ENCODE measurements at places on chromosomes 6 and 20.

DNA sequence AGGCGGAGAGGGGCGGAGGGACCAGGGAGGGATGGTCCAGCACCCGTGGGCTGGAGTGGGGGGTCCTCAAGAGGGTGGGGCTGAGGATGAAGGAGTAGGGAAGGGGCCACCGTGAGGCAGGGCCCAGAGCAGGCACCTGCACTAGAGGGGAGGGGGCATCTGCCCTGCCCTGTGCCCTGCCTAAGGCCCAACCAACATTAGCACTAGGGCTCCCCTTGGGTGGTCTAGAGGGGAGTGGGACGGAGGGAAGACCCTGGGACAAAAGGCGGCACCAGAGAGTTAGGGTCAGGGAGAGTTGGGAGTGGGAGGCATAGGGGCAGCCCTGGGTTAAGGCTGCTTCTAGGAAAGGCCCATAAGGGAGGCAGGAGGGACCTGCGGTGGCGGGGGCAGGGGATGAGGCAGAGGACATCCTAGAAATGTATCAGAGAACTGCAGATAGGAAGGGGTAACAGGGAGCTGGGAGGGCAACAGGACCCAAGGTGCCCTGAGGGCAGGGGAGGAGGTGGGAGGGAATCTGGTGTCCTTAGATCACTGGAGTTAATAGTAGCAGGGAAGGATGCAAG is 24.5 kb downstream of the HLA-F start:
- DNase-seq: no peak

DNA sequence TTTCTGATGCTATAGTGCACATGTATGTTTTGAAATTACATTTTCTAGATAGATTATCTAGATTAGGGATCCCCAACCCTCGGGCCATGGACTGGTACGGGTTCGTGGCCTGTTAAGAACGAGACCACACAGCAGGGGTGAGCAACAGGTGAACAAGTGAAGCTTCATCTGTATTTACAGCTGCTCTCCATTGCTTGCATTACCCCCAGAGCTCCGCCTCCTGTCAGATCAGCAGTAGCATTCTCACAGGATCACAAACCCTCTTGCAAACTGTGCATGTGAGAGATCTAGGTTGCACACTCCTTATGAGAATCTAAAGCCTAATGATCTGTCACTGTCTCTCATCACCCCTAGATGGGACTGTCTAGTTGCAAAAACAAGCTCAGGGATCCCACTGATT is 10.4 kb downstream of the CEP57L1 start:
- no peak for DNase-seq

DNA sequence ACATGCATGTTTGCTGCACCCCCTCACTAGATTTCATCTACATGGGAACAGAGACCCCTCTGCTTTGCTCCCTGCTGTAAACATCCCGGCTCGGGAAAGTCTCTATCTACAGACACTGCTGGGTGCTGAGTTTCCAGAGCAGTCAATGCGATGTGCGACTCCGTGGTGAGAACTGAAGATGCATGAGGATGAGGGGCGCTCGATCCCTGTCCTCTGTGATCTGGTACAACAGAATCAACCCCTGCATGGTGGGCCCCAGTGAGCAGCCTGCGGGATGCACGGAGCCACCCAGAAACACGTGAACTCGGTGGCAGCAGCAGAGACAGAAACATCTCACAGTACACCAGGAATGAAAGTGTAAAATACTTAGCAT is 83.1 kb downstream of the THBS2 start:
- DNase-seq: no peak

DNA sequence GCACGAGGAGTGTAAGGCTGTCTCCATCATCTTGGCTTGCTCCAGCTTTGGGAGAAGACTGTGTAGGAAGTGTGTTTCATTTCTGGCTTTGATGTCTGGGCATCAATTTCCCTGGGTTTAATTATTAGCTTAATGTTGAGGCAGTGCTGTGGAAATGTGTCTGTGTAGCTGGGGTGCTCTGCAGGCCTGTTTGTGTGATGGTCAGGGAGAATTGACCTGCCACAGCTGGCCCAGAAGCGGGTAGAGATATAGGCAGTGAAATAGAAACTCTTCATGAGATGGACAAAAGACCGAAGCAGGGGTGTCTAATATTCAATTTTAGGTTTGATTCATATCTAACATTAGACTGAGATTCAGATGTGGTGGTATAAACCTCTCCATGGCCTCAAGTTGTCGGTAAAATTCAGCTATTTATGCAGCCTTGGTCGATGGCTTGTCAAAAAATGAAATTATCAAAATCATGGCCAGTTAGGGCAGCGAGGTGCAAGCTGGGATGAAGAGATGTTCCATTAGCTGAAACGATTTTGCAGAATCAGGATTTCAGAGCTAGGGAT is 95.3 kb upstream of the SNX9 start:
- no peak for DNase-seq

DNA sequence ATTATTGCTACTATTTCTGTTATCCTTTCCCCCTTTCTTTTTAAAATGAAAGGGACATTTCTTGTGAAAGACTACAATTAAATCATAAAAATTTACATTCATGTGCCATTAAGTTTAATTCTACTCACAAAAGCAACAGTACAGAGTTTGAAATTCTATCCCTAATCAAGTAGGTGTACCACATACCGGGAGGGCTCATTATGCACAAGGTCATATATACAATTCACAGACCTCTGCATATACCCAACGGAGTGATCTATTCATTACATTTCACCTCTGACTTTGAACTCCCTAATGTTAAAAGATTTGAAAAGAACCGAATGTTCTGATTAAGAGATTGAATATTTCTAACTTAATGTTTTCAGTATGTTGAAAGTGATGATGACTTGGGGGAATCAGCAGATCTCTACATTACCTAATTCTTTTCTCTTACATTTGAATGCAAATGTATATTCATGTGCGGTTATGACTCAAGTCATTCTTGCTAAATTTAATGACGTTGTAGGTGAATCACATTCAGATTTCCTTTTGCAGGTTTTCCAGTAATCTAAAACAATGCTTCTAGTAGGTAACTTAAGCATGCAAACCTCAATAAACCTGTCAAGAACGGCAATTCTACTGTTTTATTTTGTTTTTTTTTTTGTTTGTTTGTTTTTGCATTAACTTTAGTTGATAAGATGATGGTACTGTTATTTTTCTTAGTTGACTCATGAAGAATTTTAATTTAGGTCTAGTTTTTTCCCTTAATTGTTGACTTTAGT is 7.3 kb downstream of the EYA4 start:
- DNase-seq: no peak

- no peak for DNase-seq
Observed at GRCh38 chr20:23396950-23397627, 24.2 kb downstream of the NAPB start.

GRCh38 chr6:105793130-105793529 is 293.0 kb upstream of the PRDM1 start:
- no peak for DNase-seq

DNA sequence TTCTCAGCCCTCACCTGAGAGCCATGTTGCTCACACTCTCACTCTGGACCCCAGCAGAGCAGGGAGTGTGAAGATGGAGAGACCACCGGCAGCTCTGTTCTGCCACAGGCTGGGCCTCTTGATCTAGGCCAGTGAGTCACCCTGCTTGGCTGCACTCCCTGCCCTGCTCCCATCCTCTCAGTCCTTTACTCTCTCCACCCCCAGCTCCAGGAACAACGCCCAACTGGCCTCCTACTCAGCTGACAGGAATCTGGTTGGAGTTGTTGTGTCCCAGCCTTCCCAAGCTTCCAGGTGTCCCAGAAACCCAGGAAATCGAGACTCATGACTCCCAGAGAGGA is at the start of gene PSORS1C1:
PSORS1C1 (plus strand) TSS at position 260 of the 338 bp plus-strand sequence. CDS start 14,833 bp downstream, outside the sequence.
- no peak for DNase-seq

- no peak for DNase-seq
Observed at GRCh38 chr20:40676491-40677269, 12.4 kb downstream of the MAFB start.

DNA sequence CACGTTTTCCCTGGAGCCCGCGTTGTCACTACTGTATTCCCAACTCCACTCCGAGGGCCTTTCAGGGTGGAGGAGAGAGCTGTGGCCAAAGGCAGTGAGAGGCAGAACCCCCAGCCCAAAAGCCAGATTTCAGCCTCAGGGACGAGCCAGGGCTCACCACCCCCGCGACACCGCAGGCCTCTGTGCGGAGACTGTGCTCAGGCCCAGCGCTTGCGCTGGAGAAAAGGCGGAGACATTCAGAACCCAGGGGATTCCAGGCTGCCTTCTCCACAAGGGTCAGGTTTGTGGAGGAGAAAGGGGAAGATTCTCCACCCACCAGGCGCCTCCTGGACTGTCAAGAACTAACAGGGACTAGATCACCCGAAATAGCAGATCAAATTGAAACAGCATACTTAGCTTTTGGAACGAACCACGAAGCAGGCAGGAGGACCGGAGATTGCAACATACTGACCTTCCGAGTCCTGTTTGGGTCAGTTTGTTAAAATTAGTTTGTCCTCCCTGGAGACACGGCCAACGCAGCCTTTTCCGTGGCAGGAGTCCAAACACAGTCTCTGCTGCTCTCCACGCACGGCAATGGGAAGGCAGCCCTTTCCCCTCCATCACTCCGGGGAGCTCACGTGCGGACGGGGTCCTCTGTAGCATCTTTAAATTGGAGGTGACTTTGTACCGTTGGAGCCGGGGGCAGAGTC is 14.4 kb downstream of the DLL1 start:
- DNase-seq: no peak

- DNase-seq: no peak
Observed at GRCh38 chr6:165321150-165321549, 11.7 kb upstream of the C6orf118 start.

DNA sequence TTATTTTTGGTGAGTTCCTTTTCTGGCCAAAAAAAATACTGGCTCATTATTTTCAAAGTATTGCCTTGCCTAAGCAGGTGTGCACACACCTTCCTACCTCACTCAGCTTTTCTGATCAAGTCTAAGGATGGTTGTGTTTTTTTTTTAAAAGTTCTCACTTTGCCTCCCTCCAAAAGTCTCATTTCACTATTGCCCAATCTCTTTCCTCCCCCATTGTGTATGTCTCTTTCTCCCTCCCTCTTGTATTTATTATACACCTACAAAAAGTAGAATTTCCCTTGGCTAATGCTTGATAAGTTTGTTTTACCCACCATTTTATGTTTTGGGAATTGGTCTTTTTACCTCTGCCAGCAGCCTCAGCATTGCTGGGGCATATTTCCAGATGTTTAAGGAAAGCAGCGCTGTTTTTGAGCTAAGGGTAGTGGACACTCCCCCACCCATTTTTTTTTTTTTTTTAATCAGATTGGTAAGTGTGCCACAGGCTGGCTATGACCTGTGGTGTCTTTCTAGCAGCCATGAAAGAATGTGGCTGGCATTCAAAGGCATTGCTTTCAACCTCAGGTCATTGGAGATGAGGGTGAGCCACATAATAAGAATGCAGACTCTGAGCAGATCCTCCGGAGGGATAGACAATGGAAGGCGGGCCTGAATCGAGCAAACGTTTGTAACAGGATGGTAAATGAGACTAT is 668.6 kb downstream of the UTRN start:
- DNase-seq: no peak

DNA sequence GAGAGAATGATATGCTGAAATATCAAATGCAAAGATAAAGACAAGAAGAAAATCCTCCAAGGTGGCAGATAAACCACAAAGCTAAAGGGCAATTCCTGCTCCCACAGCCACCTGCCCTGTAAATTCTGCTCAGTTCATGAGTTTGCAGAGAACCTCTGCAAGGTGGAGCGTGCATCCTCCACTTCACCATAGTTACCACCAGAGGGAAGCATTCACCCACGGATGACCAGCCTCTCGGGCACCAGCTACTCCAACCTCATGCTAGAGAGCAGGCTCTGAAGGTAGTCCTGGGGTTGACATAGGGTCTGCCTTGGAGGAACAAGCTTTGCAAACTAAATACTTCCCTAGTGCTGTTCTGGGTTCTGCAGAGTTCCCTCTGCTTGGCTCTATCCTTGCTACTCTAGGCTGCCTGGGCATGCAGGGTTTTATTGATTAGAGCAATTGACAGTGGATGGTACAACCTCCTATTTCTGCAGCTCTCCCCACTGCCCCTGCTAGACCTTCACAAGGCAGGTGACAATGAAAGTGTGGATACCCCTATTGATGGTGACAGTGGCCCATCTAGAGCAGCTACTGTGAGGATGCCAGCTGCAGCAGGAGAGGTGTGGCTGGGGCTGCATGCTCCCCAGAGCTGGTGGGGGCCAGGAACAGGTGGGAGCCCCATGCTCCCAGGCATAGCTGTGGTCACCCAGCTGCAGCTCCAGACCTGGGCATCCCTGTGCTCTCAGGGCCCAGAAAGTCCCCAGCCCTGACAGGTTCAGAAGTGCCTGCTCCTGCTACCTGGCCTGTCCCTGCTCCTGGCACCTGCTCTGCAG is 51.1 kb downstream of the GGTLC1 start:
- peak; percentile 59 for DNase-seq

DNA sequence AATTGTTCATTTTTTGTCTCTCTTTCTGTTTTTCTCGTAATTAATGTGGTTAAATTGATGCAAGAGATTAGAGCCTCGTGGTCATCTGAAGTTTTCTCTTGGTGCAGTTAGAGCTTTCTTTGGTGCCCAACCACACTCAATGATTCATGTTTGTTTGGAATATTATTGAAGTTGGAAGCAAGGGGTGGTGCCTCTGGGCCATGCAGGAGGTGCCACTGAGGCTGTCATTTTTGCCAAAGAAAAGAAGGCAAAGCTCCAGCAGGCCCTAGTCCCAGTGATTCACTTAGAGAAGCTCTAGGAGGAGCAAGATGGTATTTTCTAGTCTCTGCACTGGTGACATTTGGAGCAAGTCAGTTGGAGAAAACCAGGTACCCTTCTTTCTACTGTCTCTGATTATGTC is 144.5 kb upstream of the RALGAPA2 start:
- no peak for DNase-seq

DNA sequence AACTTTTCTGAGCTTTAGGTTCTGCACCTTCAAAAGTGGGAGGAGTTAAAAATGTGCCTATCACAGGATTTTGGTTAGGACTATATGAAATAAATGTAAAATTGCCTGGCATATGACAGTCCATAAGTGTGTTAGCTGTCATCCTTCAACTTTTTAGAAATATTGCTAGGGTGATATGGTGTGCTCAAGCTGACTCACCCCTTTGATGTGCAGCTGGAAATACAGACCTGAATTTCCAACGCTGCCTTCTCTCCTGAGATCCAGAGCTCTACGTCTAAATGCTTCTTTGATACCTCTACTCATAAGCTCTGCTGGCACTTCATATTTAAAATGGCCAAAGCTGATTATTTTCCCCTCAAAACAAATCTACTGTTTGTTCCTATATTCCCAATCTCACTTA is 2.7 kb downstream of the SLC35B3 start:
- no peak for DNase-seq
